ENCODE measurements at places on chromosomes 13 and 19.

- no peak for DNase-seq
Observed at GRCh38 chr13:35411059-35411744, 65.3 kb downstream of the MAB21L1 start.

DNA sequence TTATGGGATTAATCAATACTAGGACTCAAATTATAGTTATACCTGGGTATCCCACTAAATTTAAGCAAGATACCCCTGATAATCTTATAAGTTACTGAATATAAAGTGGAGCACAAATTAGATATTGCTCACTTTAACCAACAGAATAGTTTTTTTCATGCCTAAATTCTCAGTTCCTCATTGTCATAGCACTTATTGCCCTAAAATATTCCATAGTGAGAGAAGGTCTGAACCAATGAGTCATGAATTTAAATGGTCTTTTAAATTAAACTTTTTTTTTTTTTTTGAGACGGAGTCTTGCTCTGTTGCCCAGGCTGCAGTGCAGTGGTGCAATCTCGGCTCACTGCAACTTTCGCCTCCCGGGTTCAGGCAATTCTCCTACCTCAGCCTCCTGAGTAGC, 42.4 kb downstream of the ZNF136 start:
- DNase-seq, result no peak

DNA sequence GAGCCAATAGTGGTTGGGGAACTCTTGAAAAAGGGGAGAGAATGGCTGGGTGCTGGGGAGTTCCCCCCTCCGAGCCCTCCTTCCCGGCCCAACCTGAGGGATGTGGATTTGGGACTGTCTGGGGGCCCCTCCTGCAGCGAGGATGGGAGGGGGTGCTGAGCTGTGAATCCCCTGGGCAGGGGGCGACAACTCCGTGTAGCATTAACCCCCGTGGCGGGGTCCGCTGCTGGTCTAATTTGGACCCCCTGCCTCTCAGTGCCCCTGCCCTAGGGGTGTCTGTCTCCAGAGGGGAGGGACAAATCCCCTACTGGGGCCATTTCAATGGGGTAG, 9.7 kb downstream of the MIDN start:
- no peak for DNase-seq

GRCh38 chr19:8046569-8047165, 5.9 kb upstream of the CCL25 start:
- no peak for DNase-seq

- no peak for DNase-seq
Observed at GRCh38 chr19:15269806-15270205, 37.6 kb upstream of the EPHX3 start.

DNA sequence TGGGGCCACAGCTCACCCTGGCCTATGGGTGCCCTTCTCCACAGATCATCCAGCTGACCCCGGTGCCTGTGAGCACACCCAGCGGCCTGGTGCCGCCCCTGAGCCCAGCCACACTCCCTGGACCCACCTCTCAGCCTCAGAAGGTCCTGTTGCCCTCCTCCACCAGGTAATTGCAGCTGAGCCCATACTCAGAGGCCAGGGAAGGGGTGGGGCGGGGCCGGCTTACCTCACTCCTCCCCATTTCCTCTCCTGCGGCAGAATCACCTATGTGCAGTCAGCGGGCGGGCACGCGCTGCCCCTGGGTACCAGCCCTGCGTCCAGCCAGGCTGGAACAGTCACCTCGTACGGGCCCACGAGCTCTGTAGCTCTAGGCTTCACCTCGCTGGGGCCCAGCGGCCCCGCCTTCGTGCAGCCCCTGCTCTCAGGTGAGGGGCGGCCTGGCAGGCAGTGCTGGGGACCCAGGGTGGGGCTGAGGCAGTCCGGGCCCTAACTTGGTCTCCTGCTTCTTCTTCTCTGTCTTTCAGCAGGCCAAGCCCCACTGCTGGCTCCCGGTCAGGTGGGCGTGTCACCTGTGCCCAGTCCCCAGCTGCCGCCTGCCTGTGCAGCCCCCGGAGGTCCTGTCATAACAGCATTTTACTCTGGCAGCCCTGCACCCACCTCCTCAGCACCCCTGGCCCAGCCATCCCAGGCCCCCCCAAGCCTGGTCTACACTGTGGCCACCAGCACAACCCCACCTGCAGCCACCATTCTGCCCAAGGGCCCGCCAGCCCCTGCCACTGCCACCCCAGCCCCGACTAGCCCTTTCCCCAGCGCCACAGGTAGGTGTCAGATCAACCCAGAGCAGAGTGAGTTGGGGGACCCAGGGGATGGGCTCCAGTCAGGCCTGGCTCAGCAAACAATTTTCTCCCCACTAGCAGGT, 9.6 kb upstream of the PRR19 start:
- no peak for DNase-seq

GRCh38 chr13:30587739-30588138, 30.0 kb upstream of the USPL1 start:
- DNase-seq, result no peak

GRCh38 chr19:56905631-56906150, 65.2 kb upstream of the PEG3 start:
- no peak for DNase-seq

- no peak for DNase-seq
Observed at GRCh38 chr13:37966266-37966665, 96.7 kb upstream of the TRPC4 start.

- DNase-seq, result no peak
Observed at GRCh38 chr13:71312923-71313322, 554.1 kb downstream of the DACH1 start.

DNA sequence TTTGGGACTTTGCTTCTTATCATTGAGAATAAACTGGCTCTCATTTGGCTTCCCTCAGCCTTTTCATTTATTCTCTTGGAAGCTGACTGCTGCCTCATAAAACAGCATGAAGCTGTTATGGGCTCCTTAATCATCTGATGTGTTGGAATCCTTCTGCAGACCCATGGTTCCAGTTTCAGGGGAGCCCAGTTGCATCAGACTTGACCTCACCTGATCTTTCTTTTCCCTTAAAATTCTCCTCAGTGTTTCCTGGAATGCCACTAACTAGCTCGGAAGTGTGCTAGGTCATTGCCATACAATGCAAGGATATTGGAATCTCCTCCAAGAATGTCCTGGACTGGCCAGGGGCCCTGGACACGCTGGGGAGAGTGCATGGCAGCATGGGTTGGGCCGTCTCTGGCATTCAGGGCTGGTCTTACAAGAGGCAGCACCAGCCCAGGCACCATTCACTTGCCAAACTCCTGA, 158.7 kb downstream of the FLT1 start:
- DNase-seq, result no peak

DNA sequence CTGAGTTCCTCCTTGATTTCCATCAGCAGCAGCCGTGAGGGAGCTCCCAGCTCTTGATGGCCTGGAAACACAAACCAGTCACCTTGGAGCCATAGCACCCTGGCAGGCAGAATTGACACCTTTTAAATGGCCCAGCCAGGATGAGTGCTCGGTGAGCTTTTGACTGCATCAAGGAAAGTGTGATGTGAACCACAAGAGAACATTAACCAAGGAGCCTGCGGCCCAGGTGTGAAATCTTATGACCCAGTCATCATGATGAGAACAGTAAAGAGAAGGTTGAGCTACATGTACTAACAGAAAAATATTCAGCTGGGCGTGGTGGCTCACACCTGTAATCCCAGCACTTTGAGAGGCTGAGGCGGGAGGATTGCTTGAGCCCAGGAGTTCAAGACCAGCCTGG, 22.8 kb downstream of the SUGP2 start:
- DNase-seq, result no peak

GRCh38 chr13:88097541-88097940, 426.4 kb downstream of the SLITRK5 start:
- DNase-seq, result no peak

GRCh38 chr13:50651922-50652321, 191.6 kb downstream of the DLEU7 start:
- no peak for DNase-seq

DNA sequence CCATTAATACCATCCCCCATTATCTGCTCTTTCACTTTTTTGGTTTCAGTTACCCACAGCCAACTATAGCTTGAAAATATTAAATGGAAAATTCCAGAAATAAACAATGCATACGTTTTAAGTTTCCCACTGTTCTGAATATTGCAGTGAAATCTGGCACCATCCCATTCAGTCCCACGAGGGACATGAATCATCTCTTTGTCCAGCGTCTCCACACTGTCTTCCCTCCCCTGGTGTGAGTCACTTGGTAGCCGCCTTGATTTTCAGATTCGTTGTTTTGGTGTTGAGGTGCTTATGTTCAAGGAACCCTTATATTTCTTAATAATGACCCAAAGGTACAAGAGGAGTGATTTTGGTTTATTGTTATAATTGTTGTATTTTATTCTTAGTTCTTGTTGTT, 246.1 kb downstream of the DCT start:
- DNase-seq, result no peak

- no peak for DNase-seq
Observed at GRCh38 chr19:4064149-4064495, 2.6 kb downstream of the ZBTB7A start.

- no peak for DNase-seq
Observed at GRCh38 chr19:44792281-44792680, 14.6 kb downstream of the CBLC start.

DNA sequence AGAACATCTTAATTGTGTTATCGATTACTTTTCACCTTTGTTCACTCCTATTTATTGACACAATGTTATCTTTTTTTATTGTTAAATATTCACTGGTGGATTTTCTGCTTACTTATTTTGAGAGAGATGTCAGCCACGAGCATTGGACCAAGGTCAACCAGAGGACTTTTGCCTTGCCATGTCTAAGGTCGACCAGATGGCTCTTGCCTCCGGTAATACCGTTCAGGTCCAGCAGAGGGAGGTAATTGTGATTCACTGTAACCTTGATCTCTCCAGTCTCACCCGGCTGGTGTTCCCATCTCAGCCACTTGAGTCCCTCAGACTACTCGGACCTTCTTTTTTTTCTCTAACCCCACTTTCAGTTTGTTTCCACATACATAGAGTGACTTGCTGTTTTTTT, 1438.1 kb downstream of the UQCRFS1 start:
- no peak for DNase-seq

- DNase-seq, result no peak
Observed at GRCh38 chr19:5914358-5914774, 312 bp downstream of the CAPS start.

- DNase-seq, result no peak
Observed at GRCh38 chr19:44260695-44261446, 1.2 kb downstream of the ZNF233 start.

GRCh38 chr13:110546926-110547325, 14.6 kb downstream of the RAB20 start:
- no peak for DNase-seq

- DNase-seq, result no peak
Observed at GRCh38 chr13:105364191-105364590, 1171.3 kb downstream of the EFNB2 start.

DNA sequence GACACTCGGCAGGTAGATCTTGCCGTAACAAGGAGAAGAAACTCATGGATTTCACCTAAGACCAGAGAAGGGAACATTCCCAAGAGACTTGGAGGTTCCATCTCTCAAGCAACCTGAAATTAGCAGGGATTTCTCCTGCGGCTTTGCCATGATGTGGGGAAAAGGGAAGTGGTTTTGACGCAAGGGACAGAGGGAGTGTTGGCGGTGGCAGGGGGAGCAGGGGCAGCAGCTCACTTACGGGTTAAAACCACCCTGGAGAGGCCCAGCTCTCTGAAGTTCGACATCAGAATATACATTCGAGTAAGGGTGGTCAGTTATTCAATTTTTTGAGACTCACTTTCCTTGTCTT, 76.1 kb upstream of the POMP start:
- no peak for DNase-seq

DNA sequence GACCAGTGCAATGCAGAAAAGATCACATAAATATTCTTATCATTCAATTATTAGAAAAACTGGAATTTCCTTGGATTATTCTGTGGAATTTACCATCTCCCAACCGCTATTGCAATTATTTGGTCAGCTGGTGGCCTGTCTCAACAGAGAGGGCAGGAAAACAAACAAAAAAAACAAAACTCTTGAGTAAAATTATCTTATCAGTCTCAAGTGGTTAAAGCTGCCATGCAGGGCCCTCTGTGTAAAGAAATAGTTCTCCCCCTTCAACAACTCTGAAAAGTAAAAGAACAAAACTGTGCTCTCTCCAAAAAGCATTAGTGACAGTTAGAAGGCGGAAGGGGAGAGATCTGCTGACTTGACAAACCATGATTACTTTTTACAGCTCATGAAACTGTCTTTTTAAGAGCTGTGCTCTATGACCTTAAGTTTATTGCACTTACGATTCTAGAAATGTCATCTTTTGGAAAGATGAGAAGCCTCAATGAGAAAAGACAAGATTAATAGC, 152.3 kb downstream of the DLEU7 start:
- no peak for DNase-seq

- no peak for DNase-seq
Observed at GRCh38 chr19:40089462-40089861, 1.3 kb downstream of the ZNF780A start.

DNA sequence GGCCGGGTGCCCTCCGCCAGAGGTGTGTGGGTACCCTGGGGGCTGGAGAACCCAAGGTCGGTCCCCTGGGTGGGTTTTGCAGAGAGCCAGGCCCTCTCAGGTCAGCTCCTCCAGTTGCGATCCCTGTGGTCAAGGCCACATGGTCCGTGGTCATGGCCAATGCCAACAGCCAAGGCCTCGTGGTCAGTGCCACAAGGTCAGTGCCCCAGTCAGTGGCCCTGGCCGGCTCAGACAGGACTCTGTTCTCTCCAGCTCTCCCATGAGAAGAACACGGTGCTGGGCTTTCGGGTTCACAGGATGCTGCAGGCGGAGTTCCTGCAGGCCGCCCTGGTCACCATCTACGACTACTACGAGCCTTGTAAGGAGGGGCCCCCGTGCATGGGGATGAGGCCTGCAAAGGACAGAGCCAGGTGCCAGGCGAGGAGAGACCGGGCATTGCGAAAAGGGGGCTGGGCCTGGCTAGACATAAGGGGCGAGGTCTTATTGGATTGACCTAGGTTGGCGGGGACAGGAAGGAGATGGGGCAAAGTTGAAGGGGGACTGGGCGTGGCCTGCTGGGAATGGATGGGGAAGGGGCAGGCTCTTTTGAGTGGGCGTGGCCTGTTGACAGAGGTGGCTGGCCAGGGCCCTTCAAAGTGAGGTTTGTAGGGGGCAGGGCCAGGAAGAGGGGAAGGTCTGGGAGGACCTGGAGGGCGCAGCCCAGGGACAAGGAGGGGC, 15.2 kb upstream of the SHFL start:
- no peak for DNase-seq

GRCh38 chr13:32254416-32254815, 60.7 kb downstream of the ZAR1L start:
- DNase-seq, result no peak

- no peak for DNase-seq
Observed at GRCh38 chr13:104595511-104595910, 1529.3 kb upstream of the SLC10A2 start.

GRCh38 chr13:109093998-109094397, 464.6 kb downstream of the MYO16 start:
- no peak for DNase-seq

All from stimulated activated CD4-positive, alpha-beta T cell treated with anti-CD3 and anti-CD28 coated beads, Interleukin-1b, Interleukin-23, amount 100 ng/mL, for 24 hours (primary cell).